ENCODE measurements at places on chromosomes 6 and 20.

DNA sequence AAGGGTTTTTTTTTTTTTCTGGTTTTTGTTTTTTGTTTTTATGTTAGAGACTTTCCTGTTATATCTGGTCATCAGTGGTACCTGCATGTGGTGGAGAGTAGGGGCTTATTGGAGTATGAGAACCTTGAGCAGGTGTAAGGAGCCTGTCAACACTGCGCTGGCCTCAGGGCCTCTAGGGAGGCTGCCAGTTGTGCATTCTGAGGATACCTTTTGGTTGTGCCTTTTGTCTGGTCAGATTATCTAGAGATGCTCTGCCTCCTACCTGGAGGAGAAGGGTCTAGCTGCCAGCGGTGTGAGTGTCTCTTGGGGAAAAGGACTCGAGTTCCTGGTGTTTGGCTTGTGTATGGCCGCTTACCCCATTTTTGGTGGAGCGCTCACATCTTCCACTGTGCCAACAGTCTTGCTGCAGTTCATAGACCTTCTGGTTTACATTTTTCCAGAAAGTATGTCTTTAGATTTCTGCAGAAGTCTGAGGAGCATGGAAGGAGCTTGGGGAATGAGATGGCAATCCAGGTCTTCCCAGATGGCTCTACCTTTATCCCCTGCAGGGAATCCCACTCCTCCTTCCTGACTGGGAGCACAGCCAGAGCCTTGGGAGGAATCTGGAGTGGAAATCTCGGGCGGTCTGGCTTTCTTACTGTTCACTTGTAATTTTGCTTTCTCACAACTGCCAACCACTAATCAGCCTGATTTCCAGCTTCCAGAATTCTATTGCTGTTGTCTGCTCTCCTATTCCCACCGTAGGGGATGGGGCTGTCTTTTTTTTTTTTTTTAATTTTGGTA lies 49.9 kb downstream of the PTPN1 start:
- no peak for DNase-seq

GRCh38 chr6:154394571-154394970 lies 38.0 kb upstream of the IPCEF1 start:
- DNase-seq: no peak

GRCh38 chr20:3121955-3122610 lies 37.6 kb upstream of the AVP start:
- no peak for DNase-seq

- no peak for DNase-seq
These were observed 9.1 kb downstream of the PRND start for GRCh38 chr20:4730780-4731179.

- DNase-seq: no peak
These were observed 152.7 kb downstream of the CD83 start for GRCh38 chr6:14270142-14270893.

- DNase-seq: no peak
These were observed 34.4 kb upstream of the MRPS10 start for GRCh38 chr6:42251911-42252637.

DNA sequence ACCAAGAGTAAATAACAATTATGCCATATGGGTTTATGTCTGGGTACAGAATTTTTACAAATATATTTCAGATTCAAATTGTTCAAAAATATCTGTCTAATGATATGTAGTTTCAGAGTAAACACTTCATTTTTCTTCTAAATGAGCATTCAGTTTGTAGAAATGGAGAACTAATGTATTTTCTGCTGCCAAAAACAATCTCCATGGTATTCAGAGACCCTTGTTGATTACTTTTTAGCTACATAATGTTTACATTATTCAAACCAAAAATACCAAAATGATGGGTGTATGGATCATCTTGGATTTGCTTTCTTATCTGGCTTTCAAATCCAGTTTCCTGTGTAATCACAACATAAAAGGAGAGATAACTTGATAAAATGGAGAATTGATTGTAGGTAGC lies 576.0 kb upstream of the CDH4 start:
- no peak for DNase-seq

DNA sequence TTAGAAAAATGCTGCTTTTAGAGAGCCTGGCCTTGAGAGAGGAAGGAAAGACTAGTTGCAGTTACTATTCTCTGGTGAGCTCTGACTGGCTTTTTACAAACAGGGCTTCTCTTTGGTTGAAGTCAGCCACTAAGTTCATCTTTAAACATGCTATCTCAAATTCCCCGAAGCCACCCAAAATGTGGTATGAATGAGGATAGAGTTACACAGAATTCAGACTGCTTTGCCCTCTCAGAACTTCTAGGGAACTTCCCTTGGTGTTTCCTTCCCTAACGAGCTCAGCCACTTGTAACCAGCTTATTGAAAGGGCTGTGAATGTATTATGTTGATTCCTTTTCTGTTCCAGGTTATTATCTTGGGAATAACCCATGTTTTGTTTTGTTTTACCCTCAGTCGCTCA lies 73.5 kb downstream of the EFHC1 start:
- no peak for DNase-seq

DNA sequence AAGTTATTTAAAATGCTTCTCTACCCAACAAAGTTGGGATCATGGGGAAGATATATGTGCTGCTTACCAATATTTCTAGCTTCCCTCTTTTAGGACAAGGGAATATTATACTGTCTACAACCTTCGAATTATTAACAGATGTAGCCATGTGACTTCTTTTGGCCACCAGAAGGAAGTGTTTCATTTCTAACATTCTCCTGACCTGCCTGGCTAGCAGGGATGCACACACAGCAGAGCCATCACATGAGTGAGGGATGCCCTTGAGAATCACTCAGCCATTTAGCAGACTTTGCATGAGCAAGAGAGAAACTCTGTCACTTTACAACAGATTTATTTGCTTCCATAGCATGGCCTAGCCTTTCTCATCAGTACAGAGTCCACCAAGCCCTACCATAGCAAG lies 230.7 kb upstream of the MARCKS start:
- no peak for DNase-seq

DNA sequence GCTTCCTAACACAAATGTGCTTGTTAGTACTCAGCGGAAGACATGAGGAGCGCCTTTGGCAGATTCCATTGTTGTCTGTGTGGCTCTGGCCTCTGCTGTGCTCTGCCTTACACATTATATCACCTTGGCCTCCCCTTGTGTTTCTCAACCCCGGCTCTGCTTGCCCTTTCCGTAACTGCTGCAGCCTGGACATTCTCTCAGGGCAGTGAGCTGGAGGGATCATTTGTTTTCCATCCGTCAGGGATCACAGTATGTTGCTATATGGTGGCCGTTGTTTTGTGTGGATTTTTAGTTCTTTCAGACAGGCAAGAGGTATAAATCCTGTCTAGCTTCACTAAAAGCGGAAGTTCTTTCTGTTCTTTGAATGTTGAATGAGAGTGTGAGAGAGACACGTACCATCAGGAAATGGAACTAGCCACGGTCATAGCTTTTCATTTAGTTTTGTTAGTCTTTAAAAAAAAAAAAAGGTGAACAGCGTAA lies 175.1 kb downstream of the JARID2 start:
- DNase-seq: no peak

GRCh38 chr20:45257711-45258110 lies 3.3 kb upstream of the SLPI start:
- no peak for DNase-seq

- DNase-seq: no peak
These were observed 240.4 kb downstream of the PHACTR1 start for GRCh38 chr6:12956991-12957320.

- DNase-seq: peak; percentile 98
These were observed 39.2 kb downstream of the ZMYND8 start for GRCh38 chr20:47317127-47317895.

- no peak for DNase-seq
These were observed 3.7 kb upstream of the SPDEF start for GRCh38 chr6:34559651-34560365.

DNA sequence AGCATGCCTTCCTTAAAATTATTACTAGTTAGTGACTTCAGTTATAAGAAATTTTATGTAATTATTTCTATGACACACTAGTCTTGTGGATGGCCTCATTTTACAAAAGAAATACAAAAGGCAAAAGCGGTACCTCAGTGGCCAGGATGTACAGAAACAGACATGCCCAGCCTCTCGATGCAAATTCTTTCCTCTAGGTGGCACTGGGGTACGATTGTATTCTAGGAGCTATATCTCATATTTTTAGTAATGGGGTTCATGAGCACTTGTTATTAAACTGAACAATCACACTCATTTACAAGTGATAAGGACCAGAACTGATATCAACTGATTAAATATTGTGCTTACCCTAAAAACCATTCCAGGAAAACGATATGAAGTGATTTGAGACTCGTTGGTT lies 59.8 kb downstream of the SOD2 start:
- no peak for DNase-seq

DNA sequence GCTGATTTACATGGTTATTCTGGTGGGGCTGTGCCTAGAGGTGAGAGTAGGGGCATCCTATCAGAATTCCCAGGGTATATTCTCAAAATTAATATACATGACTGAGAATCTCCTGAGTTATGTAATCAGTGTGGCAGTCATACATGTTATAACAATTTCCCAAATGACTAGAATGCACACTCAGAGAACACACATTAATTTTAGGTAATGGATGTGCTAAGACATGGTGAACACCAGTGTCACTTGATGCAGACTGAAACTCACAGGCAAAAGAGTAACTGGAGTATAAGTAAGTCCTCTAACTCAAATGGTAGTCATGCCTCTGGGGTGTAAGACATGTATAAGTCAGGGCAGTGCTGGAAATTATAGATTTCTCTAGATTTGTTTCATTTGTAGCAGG lies 1198.4 kb upstream of the CITED2 start:
- DNase-seq: no peak

- peak; percentile 4 for DNase-seq
These were observed 945 bp downstream of the TENT5A start for GRCh38 chr6:81751388-81752083.

DNA sequence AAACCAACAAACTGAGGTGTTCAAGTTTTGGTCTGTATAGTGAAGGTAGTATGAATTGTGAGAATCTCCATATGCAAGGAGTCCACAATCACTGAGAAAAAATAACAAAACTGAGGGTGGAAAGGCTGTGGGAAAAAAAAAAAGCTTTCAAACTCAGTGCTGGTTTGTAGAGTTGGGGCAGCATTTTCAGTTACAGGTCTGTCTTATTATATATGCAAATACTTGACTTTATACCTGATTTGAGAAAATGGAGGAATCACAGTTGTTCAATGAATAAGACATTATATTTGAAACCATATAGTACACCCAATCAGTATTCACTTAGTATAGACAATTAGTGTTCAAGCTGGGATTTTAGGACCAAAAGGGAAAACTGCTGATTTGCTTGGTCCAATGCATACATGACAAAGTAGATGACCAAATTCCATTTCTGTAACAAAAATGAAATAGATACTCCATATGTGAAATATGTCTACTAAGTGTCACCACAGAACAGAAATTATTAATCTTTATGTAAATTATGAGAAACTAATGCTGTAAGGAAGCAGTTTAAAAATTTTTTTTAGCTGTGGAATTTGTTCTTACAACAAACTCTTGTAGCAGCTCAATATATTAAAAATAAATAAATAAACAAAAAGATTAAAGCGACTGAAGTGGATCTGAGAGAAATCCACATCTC lies 187.7 kb downstream of the ASCC3 start:
- DNase-seq: no peak

- no peak for DNase-seq
These were observed 66.3 kb downstream of the NT5E start for GRCh38 chr6:85516168-85516567.

DNA sequence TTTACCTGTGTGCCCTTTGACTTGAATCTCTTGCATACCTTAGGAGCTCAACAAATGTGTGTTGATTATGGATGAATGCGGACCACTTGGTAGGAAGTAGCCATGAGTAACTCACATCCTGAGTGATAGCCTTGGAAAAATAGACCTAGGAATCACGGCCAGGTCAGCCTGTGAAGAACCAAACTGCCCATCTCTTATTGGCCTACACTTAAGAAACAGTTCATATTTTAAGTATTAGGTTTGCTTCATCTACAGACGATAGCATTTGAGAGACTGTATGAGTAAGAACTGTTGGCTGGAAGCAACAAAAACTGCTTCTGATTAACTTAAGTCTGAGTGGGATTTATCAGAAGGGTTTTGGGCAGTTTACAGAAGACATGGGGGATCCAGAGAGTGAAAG lies 320.1 kb upstream of the PRND start:
- DNase-seq: no peak

DNA sequence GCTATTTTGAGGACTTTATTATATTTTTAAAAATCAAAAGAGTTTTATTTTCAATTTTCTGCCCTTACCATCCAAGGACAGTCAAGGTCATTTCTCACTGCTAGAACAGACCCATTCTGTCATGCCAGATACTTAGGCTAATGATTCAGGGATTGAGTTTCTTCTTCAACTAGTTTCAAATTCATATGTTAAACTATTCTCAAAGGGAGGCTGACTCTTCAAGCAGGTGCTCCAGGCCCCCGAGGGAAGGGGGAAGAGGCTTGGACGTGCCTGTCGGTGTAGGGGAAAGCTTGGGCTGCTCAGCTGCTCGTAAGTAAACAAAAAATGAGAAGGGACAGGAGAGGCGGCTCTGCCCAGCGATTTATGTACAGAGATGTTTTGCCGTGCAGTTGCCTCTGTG lies 69.4 kb upstream of the MYLIP start:
- DNase-seq: no peak

GRCh38 chr6:116144605-116145004 lies 18.7 kb upstream of the COL10A1 start:
- DNase-seq: peak; percentile 25

Measured in RCC 7860 (cell line).